Cerebellum (tissue), 4 donors: ENCODE measurements at places on chromosomes 5 and 9.

- DNase-seq, result no peak
These were observed 111.1 kb downstream of the KCTD16 start for GRCh38 chr5:144281784-144282183.

- no peak for DNase-seq
These were observed 271.5 kb upstream of the PANK3 start for GRCh38 chr5:168850683-168851082.

DNA sequence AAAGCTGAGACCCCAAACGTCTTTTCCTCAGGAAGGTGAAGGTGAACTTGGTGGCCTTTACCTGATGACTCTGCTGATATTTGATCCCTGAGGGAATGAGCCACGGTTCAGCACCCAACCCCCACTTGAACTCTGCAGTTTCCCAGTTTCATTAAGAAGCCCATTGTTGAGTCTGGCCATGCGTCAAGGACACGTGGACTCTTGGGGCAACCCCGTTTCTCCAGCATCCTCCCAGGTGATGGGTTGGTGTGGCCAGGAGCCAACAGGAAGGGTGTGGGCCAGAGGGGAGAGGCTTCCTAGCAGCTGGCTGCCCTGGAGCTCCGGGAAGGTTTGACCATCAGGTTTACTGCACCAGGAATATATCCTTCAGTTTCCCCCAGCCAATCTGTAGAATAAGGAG, 59.5 kb upstream of the GNE start:
- DNase-seq, result no peak

DNA sequence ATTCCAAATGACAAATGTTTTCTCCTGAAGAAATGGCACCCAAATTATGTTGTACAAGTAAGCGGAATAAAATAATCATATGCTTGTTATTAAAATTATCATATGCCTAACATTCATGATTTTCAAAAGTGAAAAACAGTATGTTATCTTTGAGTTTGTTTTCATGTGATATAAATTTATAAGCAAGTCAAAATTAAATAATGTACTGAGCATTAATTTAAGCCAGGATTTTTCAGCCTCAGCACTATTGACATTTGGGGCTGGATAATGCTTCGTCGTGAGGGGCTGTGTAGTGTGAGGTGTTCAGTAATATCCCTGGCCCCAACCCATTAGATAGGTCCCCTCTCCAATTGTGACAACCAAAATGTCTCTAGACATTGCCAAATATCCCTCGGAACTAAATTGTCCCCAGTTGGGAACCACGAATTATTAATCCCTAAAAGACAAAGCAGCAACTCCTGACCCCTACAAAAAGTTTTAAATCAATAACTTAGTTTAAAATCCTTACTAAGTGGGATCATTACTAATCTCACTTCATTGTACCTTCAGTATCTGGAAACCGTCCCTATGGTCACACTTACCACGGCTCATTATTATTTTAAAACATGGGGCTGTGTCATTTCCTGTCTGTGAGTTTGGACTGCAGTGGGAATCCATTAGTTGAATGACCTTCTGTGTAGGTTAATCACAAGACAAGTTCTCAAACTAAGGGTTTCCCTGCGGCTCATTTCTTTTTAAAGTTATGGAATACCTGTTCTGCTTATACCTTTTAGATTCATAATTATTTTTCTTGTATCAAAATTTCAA, 1.3 kb upstream of the NNT start:
- DNase-seq, result no peak

- DNase-seq, result no peak
These were observed 10.4 kb upstream of the PDCD1LG2 start for GRCh38 chr9:5499889-5500398.
